Activated CD4-positive, alpha-beta T cell treated with anti-CD3 and anti-CD28 coated beads, Interleukin-2, amount 50 U/mL, for 24 hours (primary cell): ENCODE measurements at places on chromosomes 5 and 9.

- DNase-seq: peak; percentile 26
These were observed 544 bp upstream of the ERCC6L2 start for GRCh38 chr9:95874989-95875304.

- DNase-seq: no peak
These were observed 611.8 kb downstream of the TLE1 start for GRCh38 chr9:81077572-81077971.

DNA sequence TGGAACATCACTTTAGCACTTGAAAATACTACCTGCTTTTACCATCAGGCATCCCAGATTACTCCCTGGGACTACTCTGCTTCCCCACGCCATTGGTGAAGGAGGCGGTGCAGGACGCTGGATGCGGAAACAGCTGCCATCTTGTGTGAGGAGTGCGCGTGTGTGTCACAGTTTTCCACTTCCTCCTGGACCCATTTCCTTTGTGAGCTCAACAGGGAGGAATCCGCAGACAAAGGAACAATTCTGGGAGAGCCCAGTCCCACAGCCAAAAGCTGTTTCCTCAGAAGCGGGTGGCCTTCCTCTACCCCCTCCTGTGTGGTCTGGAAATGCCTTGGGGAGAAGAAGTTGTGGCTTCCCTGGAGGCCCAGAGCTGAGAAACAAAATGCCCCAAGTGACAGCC is 16.8 kb downstream of the AFAP1L1 start:
- DNase-seq: no peak

GRCh38 chr5:68518286-68518685 is 302.7 kb downstream of the PIK3R1 start:
- no peak for DNase-seq

DNA sequence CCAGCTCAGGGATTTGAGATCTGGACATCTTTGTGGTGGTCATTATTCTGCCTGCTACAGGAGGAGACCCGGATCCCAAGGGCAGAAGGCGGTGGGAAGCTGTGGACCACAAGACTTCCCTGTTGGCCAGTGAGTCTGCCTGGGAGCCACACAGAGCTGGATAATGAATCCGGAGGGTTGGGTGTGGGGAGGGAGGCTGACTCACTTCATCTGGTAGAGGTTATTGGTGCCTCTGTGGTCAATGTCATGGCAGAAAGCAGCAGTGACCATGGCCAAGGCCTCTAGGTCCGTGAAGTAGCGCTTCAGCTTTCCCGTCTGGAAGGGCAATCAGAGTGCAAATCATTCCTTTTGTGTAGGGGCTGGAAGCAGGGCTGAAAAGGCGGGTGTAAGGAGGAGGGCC is 58.5 kb downstream of the PDE6A start:
- DNase-seq: no peak

- no peak for DNase-seq
These were observed 21.6 kb downstream of the SH3GLB2 start for GRCh38 chr9:129006328-129007034.

- DNase-seq: no peak
These were observed 60.3 kb upstream of the RNU6ATAC start for GRCh38 chr9:134224567-134225093.

GRCh38 chr9:38482918-38483592 is 58.8 kb upstream of the IGFBPL1 start:
- DNase-seq: no peak

- no peak for DNase-seq
These were observed 20.4 kb upstream of the DELE1 start for GRCh38 chr5:141903261-141903660.

- DNase-seq: no peak
These were observed 136.8 kb downstream of the ESM1 start for GRCh38 chr5:54848581-54848980.

- no peak for DNase-seq
These were observed 64.9 kb downstream of the SIL1 start for GRCh38 chr5:139133282-139133681.

GRCh38 chr5:94692581-94692980 is 74.1 kb downstream of the SLF1 start:
- DNase-seq: no peak

- DNase-seq: no peak
These were observed 11.1 kb downstream of the GPR21 start for GRCh38 chr9:123044586-123044985.

GRCh38 chr5:169791251-169791650 is 154.2 kb downstream of the DOCK2 start:
- no peak for DNase-seq

- no peak for DNase-seq
These were observed 83.8 kb upstream of the NMUR2 start for GRCh38 chr5:152488869-152489268.

GRCh38 chr5:140575309-140575708 is 10.7 kb downstream of the SLC35A4 start:
- DNase-seq: no peak

DNA sequence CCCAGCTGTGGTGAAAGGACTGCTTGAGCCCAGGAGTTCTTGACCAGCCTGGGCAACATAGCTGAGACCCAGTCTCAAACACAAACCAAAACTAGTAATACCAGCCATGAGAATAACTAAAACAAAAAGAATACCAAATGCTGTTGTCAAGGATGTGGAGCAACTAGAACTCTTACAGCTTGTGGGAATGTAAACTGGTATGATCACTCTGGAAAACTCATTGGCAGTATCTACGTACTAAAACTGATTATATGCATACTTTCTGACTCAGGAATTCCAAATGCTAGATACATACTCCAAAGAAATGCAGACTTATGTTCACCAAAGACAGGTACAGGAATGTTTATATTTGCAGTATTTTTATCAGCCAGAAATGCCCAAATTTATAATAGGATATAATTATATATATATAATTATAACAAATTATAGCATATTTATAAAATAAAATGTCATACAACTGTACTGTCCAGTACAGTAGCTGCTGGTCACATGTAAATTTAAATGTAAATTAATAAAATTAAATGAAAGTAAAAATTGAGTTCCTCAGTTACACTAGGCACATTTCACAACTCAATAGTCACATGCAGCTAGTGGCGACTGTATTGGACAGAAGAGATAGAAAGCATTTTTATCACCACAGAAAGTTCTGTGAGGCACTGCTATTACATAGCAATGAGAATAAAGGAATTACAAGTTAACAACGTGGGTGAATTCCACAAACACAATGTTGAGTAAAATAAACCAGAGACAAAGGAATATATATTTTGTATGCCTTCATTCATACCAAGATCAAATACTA is 118.5 kb downstream of the GNAQ start:
- DNase-seq: no peak

DNA sequence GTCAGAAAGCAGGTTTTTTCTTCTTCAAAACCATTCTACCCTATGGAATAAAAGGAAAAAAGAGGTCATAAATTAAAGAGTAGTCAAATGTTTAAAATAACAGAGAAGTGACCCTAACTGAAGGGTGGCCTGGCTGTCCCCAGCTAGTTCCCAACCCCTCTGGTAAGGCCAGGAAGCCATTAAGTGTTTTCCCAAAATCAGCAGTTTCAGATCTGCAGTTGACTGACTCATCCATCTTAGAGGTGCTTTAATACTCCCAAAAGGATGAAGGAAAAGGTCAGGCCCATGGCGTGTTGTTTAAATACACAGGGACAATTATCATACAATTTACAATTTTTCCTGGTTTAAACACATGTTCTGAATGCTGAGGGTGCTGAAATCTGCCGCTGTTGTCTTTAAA is 47.9 kb upstream of the TBC1D9B start:
- DNase-seq: no peak

DNA sequence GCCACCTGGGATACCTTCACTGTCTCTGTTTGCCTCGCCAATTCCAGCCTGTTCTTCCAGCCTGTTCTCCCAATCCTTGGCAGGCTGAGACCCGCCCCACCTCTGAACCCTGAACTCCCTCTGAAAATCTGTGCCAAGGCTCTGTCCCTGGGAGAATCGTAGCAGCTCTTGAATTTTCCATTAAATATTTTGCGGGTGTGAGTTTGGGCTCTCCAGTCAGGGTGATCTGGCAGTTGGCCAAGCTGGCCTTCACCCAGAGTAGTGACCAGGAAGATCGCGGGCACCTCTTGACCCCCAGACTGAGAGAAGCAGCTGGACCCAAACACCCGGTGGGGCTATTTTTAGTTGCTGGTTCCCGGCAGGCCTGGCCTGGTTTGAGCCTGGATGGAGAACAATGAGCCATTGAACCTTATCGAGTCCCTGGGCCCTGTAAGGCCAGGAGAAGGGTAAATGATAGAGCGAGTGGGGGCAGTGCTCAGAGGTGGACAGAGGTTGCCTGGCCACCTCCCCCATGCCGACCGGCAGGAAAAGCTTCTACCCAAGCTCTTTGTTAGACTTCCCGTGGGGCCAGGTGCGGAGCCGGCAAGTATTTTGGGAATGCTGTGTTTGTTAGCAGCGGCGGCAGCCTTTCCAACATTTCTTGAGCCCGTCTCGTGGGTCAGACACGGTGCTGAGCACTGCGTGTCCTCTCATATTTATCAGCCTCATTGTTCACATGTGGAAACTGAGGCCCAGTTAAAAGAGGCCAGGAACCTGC is 146.2 kb downstream of the RGS3 start:
- DNase-seq: no peak

DNA sequence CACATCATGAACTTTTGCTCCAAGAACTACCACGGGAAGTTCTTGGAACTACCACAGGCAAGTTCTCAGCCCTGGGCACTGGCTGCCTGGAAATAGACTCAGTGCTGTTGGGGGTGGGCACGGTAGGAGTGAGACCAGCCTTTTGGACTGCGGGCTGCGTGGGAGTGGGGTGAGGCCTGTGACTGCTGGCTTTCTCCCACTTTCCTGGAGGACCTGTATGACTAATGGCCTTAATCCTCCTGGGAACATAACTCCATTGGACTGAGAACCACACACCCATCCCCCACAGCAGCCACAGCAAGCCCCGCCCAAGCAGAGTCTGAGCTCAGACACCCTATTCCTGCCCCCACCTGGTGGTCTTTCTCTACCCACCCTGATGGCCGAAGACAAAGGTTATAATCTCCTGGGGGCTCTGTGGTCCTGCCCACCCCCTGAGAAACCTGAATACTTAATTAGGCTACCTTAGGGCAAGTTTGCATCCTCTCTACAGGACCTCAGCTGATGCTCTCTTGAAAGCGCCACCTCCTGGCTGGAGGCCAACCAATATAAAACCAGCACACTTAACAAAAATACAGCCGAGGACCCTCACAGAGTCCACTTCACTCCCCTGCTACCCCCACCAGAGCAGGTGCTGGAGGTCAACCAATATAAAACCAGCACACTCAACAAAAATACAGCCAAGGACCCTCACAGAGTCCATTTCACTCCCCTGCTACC is 112.6 kb downstream of the CACNA1B start:
- no peak for DNase-seq

- no peak for DNase-seq
These were observed 1.7 kb downstream of the NELFB start for GRCh38 chr9:137256856-137257255.

DNA sequence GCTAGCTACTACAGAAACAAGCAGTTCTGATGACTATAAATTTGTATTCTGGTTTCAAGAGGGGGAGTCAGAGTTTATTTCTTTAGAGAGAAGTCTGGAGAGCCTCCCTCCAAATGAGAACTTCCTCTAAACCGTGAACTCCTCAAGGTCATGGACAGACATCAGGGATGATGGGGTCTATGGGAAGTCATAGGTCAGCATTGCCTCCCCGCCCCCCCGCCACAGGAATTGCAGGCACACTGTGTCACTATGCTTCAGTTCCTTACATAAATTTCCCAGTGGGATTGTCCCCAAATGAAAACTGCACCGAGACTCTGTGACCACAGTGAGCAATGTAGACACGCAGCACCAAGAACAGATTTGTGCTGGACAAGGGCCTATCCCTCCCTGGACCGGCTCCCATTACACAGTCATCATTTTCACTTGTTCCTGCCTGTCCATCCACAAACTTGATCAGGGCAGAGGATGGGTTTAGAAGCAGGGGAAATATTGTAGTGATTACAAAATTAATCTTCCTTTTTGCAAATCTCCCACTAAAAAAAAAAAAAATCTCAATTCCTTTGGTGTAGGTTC is 300.3 kb downstream of the EFNA5 start:
- DNase-seq: no peak

- no peak for DNase-seq
These were observed 108.3 kb upstream of the GNA14 start for GRCh38 chr9:77756449-77756848.

- no peak for DNase-seq
These were observed 43.0 kb downstream of the IL31RA start for GRCh38 chr5:55894135-55894534.

- DNase-seq: no peak
These were observed 33.0 kb downstream of the INSL4 start for GRCh38 chr9:5264219-5264595.

DNA sequence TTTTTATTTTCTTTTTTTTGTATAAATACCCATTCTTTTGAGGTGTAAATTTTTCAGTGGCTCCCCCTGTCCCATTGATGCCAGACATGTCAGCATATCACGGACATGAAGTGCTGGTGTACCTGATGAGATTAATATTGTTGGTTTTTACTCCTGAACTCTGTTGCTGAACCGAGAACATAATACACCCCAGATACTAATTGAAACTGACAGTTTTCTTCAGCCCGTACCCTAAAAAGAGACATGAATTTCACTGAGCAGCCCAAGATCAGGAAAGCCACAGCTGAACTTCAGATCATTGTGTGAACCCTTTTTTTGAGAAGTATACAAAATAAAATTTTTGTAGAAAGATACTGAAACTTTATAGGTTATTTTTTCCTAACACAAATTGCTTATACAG is 75.7 kb downstream of the PRDM9 start:
- DNase-seq: no peak

DNA sequence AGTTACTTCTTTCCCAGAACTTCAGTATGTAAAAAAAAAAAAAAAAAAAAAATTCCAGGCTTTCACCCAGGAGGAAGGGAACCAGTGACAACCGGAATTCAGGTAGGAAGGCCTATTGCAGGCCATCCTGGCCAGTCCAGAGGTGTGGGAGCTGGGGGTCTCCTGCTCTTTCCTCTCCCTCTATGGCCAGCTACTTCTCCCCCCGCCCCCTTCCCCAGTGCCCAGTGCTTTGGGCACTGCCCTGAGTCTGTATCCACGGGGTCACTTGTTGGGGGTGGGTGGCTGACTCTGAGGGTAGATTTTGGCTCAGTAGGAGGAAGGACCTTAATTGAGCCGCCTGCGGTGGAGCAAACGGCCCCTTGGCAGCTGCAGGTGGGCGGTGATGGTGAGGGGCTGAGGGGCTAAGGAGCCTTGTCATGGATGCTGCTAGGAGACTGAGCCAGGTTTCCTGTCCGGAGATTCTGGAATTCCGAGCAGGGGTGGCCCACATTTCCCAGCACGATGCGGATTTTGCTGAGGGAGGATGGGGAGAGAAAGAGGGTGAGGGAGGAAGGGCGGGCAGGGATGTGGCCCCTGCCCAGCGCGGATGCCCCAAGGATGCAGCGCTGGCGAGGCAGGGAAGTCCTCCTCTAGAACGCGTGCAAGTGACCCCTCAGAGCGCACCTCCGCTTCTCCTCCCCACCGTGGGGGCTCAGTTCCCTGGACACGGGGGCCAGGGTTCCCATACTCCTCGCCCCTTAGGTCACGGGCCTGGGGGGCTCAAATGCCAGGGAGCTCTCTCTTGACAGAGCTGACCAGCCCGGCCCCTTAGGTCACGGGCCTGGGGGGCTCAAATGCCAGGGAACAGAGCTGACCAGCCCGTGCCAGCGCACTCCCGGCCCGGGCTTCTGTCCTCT is 1.2 kb upstream of the PHF2 start:
- no peak for DNase-seq
